Retina (tissue), 1 donor: ENCODE measurements at places on chromosomes 16 and 17.
A peak's percentile ranks its signal among the peaks of the same experiment; 100 is the strongest.

GRCh38 chr16:30998852-30999761, 11.3 kb downstream of the STX1B start:
- DNase-seq, result no peak

- no peak for DNase-seq
Observed at GRCh38 chr16:53612003-53612402, 91.7 kb downstream of the RPGRIP1L start.

DNA sequence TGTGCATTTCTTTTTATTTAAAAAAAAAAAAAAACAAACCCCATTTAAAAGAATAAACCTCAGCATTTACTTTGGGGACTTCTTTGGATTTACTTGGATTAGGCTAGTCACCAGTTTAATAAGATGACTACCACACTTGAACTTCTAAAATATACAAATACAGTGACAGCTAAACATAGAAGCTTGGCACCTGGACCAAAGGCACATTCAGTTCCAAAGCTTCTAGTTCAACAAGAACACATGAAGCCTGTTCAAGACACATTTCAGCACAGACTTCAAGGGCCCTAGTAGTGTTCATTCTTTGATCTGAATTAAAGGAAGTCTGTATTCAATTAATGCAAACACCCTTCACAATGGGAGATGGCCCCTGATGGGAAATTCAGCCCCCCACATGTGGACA, 11.6 kb upstream of the ROGDI start:
- DNase-seq, result no peak

DNA sequence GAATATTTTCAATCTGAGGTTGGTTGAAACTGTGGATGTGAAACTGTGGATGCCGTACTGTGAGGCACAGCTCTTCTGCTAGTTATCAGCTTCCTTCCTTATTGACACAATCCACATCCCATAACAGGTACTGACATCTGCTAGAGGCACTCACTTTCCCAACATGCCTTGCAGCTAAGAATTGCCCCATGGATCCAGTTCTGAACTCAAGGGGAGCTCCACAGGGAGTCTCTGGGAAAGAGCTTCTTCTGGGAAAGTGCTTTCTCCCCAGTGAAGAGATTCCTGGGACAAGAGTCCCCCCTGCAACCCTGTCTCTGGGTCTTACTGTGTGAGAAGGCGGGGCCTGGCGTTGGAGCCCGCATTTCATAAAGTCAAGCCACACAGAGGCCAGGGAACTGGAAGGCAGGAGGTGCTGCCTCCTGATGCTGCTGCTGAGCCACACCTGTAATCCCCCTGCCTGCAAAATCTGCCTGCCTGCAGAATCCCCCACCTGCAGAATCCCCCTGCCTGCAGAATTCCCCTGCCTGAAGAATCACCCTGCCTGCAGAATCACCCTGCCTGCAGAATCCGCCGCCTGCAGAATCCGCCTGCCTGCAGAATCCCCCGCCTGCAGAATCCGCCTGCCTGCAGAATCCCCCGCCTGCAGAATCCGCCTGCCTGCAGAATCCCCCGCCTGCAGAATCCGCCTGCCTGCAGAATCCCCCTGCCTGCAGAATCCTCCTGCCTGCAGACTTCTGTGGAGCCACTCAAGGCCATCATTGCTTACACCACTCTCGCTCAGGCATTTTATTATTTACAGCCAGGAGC, 305.4 kb downstream of the FOXL1 start:
- no peak for DNase-seq

GRCh38 chr17:75821552-75821951, 22.7 kb downstream of the UNC13D start:
- DNase-seq, result no peak

GRCh38 chr16:66984892-66985311, 3.5 kb upstream of the CES4A start:
- DNase-seq, result no peak

DNA sequence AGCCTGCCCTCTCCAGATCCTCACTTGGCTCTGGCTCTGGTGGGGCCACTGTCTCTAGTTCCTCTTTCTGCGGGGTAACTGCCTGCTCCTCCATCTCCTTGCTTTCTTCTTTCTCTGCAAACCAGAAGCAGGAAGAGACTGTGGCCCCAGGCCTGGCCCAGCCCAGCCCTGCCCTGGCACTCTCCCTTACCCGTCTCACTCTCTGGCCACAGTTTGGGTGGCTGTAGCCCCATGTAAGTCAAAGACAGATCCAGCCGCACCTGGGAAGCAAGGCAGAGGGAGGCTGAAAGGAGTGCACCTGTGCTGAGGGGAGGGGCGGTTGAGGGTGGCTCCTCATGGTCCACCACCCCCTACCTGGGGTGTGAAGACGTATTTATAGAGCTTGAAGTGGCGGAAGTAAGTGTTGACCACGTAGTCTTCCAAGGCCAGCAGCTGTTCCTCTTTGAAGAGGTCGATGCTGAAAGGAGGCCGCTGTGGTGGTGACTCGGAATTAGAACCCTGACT, 2.8 kb downstream of the CFAP119 start:
- no peak for DNase-seq

DNA sequence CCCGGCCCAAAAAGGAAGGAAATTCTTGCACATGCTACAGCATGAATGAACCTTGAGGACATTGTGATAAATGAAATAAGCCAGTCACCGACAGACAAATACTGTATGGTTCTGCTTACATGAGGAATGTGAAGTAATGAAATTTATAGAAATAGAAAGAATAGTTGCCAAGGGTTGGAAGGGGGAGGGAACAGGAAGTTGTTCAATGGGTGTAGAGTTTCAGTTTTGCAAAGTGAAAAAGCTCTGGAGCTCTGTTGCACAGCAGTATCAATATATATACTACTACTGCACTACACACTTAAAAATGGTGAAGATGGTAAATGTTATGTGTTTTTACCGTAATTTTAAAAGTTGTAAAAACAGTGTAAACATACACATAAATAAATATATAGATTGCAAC, 43.7 kb downstream of the PKD1L3 start:
- DNase-seq, result no peak

DNA sequence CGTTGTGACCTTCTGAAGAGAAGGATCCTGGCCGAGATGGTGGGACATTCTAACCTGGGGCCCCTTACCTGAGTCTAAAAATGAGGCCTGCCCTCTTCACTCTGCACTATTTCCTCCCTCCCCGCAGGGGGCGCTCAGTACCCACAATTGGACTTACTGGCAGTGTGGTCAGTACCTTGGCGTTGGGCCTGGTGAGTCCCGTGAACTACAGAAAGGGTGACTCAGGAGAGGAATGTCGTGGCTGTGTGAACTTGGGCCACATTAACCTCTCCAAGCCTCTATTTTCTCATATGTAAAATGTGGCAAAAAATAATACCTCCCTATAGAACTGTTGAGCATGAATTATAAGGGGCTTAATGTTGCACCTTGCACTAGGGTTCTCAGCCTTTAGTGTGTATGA, 3.9 kb downstream of the RSAD1 start:
- peak; percentile 66 for DNase-seq

- no peak for DNase-seq
Observed at GRCh38 chr17:15909481-15909991, 35.4 kb upstream of the ADORA2B start.

DNA sequence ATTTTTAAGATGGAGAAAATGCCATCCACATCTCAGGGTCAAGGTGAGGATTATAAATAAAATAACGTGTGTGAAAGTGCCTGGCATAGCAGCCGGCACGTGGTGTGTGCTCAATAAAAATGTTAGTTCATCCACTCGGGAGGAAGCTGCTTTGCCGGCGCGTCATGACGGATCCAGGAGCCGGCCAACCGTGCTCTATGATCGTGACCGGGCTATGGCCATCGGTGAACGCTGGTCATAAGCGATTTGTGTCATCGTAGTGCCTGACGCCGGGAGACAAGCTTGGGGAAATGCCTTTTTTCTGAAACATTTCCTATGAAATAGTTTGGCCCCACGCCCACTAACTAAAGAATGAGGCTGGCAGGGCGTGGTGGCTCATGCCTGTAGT, 74.0 kb downstream of the CMC2 start:
- DNase-seq, result no peak

DNA sequence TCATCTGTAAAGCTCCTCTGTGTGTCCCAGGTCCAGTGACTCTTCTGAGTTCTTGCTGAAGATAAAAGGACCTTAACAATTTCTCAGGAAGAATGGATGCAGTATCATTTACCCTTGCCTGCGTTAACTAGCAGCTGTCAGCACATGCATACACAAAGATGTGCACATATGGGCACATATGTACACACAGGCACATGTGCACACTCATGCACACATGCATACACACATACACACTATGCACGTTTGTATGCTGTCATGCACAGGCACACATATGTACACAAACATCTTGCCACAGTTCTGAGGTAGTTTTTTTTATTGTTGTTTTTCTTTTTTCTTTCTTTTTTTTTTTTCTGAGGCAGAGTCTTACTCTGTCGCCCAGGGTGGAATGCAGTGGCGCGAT, 24.9 kb downstream of the GP2 start:
- no peak for DNase-seq

DNA sequence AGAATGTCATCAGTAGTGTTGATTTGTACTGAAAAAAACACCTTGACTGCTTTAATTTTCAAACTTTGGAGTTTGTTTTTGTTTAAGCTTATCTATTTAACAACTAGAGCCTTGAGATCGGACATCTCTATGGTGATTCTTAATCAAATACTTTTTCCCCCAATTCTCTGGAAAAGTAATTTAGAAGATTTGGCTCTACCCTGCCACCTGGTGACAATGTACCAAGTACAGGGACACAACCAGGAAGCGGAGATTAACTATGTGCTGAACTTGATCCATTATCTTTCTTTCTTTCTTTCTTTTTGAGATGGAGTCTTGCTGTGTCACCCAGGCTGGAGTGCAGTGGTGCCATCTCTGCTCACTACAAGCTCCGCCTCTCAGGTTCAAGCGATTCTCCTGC, 30.8 kb downstream of the USP43 start:
- DNase-seq, result no peak

DNA sequence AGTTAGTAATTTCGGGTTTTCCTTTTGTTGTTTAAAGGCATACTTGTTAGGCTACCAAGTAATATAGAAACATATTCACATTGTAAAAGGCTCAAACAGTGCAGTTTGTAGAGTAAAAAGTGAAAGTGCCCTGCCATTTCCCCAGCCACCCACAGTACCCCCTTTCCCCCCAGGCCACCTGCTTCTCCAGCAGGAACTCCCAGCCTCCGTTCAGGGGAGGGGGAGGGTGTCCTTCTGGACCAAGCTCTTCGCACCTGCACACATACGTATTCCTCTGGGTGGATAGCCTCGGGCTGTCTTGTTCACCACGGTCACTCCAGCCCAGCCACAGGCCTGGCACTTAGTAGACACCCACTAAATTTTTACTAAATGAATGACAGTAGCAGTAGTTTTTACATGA, 144.5 kb downstream of the CLEC16A start:
- peak; percentile 35 for DNase-seq

- DNase-seq, result no peak
Observed at GRCh38 chr17:79986411-79987186, 49.1 kb downstream of the TBC1D16 start.

DNA sequence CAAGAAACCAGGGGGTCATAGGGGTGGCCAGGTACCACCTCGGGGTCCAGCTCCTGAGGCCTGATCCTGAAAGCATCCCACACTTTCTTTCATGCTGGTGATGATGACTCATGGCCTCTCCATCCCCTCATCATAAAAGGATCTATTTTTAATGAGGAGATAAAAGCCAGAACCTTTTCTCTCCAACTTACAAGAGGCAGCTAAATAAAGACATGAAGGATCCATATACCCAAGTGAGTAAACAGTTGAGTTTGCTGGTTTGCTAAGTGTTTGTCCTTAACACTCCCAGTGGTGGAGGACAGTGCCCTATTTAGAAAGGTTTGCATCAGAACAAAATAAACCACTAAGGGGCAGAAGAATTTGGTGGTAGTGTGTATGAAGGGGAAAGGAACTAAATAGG, 383.8 kb downstream of the GRIN2A start:
- no peak for DNase-seq

- peak; percentile 14 for DNase-seq
Observed at GRCh38 chr16:79656553-79657115, 56.1 kb upstream of the MAF start.

- peak; percentile 3 for DNase-seq
Observed at GRCh38 chr17:53749178-53749577, 73.5 kb upstream of the KIF2B start.

DNA sequence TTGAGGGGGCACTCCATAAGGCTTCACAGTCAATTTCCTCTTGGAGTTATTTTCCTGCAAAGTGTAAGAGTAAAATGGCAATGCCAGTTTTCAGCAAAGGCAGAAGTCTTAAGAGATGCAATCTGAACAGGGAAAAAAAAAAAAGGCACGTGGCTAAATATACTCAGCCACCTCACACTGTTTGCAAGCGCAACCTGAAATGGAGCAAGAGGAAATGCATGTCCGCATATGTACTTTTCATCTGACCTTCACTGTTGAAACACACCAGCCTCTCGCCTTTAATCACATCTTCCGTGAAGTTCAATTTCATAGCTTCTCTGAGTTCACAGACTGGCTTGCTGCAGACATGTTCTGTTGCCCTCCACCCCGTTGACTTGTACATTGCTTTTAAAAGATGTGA, 101.4 kb downstream of the KATNIP start:
- DNase-seq, result no peak

DNA sequence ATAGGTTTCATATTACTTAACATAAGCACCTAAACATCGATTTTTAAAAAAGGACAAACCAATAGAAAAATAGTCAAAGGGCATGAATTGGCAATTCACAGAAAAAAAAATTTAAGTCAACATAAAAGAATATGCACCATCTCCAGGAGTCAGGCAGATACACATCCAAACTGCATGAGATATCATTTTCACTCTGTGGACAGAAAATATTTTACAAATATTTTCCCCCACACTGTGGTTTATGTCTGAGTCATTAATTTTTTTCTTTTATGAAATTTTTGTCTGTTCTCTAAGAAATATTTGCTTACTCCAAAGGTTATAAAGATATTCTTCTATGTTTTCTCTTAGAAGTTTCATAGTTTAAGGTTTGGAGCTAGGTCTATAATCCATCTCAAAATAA, 74.4 kb upstream of the DNAH17 start:
- no peak for DNase-seq

- no peak for DNase-seq
Observed at GRCh38 chr17:58521680-58522079, 7.2 kb upstream of the MTMR4 start.

DNA sequence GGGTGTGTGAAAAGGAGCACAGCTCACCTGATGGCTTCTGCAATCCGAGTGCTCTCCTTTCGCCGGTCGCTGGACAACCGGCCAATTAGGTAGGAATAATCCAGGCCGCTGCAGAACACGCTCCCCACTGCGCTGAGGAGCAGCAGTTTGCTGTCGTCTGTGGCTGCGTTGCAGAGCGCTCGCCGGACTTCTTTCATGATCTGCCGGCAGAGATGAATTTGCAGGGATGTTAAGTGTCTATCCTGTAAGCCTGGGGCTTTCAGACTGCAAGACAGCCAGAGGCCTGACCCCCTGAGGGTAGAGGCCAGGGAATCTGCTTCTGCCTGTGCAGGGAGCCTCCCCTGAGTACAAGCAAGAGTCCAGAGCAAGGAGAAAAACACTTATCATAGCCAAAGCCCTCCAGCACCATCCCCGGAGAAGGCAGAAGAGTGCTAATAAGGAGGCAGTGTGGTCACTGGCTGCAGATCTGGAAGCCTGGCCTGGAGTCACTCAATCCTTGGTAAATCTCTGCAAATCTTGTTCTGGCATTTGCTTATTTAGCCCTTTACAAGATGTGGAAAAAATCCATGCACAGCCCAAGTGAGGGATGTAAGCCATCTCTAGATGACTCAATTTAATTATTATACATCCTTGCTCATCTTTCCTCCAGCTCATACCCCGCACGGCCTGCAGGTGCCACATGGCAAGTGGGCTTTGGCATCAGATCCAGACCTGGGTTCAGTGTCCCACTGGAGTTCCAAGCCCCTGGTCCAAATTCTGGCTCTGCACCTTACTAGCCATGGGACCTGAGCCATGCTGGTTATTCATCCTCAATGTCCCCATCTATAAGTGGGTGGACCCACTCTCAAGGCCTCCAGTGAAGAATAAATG, 80.2 kb downstream of the DYNLRB2 start:
- DNase-seq, result peak; percentile 65
